ENCODE measurements at places on chromosomes 12 and 14.

GRCh38 chr12:116492703-116493324 lies 66.4 kb upstream of the MAP1LC3B2 start:
- DNase-seq, result no peak

GRCh38 chr14:75090353-75090752 lies 20.9 kb downstream of the ZC2HC1C start:
- DNase-seq, result no peak

GRCh38 chr14:54768501-54769129 lies 134.0 kb downstream of the GCH1 start:
- DNase-seq, result no peak

- no peak for DNase-seq
These were observed 191.4 kb downstream of the PLCZ1 start for GRCh38 chr12:18546399-18546798.

- DNase-seq, result no peak
These were observed 172.8 kb upstream of the PLEKHG7 start for GRCh38 chr12:92529944-92530343.

GRCh38 chr12:128693771-128694170 lies 130.0 kb downstream of the SLC15A4 start:
- DNase-seq, result no peak

GRCh38 chr12:121061831-121062230 lies 22.8 kb upstream of the OASL start:
- DNase-seq, result no peak

DNA sequence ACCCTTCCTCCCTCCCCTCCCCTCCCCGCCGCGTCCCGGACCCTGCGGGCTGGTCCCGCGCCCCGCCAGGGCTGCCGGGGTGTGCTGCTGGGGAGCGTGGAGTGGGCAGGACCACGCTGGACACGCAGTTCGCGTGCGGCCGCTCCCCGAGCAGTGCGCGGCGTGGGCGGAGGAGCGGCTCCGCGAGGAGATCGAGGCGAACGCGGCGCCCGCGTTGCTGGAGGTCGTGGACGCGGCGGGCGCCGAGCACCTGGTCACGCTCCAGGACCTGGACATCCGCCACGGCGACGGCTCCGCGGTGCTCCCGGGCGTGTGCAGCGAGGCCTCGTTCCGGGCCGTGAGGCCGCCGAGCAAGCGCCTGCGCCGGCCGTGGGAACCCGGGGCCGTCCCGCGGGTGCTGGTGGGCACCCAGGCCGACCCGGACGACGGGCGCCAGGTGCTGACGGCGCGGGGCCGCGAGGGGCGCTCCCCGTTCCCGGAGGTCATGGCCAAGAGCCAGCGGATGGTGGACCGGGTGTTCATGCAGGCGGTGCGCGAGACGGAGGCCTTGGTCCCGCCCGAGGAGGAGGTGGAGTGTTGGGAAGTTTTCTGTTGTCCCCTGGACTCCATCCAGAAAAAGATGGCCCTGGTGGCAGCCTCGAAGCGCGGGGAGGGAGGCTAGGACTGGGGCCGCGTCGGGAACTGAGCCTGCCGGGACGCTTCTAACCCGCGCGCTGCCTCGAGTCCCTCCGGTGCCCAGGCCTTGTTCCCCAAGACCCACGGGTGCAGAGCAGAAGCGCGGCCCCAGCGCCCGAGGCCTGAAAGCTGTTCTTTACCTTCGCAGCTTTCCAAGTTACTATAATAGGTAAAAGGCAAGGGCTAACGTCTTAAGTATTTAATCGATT lies 54.7 kb upstream of the EIF5 start:
- no peak for DNase-seq

DNA sequence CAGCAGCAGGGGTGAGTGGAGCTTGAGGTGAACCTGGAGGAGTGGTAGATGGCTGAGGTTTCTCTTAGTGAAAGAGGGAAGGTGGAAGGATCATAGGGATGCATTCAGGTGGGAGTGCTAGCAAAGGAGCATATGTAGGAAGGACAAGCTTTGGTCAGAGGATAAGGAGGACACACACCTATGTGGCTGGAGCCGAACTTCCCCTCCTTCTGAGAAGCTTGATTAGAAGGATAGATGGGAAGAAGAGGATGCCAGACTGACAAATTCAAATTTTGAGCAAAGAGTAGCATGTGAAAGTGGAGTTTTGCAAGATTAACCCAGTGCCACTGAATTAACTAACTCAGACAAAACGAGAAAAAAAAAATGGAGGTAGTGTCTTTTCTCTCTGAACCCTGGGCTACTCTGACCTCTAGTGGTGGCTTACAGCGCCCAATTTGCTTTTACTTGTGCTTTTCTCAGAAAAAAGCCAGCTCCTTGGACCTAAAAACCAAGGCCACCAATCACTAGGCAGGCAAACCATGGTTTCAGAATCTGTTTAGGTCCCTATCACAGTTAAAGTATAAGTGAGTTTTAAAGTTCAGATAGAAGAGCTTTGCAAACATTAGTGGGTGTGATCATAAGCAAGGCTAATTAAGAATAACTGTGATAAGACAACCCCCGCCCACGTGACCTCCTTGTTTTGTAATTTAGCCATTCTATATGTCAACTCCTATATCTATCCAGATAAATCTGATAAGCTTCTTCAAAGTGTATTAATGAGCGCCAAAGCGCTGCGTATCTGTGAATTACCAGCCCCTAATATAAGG lies 15.5 kb downstream of the EMP1 start:
- peak; percentile 57 for DNase-seq

GRCh38 chr14:56857216-56857615 lies 46.9 kb upstream of the OTX2 start:
- no peak for DNase-seq

- DNase-seq, result no peak
These were observed 82.9 kb upstream of the RIN3 start for GRCh38 chr14:92430686-92431085.

DNA sequence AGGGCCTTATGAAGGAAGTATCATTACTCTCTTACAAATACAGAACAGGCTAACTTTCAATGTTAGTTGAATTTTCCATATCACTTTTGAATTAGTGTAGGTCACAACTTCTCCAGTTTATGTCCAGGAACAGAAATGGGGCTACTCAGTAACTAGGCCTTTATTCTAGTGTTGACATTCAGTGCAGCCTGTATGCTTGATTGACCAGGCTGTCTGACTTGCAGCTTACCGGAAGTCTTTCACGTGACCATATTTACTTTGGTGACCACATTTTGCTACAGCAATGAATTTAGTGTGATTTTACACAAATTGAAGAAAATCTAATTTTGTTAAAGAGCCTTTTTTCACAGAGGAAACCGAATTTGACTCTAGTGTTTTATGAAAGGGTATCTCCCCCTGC lies 12.4 kb downstream of the MTERF2 start:
- no peak for DNase-seq

DNA sequence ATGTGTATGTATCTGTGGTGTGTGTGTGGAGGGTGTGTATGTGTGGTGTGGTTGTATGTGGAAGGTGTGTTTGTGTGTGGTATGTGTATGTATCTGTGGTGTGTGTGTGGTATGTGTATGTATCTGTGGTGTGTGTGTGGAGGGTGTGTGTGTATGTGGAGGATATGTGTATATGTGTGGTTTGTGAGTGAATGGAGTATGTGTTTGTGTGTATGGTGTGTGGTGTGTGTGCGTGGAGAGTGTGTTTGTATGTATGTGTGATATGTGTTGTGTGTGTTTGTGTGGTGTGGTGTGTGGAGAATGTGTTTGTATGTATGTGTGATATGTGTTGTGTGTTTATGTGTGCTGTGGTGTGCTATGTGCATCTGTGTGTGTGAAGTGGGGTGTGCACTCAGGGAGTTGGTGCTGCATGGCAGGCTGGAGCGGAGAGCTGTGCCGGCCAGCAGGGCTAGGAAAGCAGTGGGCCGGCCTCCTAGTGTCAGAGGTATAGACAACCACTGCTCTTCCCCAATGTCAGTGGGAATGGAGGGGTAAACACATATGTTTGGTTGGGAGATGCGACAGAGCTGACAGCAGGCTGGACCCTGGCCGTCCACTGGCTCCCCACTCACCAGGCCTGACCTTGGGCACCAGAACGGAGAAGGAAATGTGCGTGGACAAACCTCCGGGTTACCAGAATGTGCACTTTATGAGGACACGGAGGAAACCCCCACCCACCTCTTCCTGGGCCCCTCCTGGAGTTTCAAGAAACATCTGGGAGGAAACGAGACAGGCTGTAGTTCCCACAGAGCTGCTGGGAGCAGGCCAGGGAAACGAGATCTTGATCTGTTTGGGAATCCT lies 60.7 kb downstream of the CLMN start:
- DNase-seq, result no peak

DNA sequence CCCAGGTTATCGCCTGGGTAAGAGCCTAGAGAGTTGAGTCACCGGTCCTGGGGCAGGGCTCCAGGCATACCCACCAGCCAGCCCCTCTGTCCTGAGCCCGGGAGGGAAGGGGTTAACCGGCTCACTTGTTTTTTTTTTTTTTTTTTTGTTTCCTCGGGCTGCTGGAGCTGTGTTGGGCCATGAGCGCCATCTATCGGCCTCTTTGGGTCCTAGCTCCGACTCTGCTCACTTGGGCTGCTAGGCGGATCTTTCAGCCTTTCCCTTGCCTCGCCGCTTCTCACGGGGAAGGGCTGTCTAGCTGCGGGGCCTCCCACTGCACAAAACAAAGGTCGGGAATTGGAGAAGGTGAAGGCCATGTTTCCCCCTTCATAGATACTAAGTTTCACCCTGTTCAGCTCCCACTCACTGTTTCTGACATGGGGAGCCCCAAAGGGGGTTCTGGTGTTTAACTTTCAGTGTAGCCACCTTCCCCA lies 2.8 kb upstream of the SMUG1 start:
- peak; percentile 73 for DNase-seq

DNA sequence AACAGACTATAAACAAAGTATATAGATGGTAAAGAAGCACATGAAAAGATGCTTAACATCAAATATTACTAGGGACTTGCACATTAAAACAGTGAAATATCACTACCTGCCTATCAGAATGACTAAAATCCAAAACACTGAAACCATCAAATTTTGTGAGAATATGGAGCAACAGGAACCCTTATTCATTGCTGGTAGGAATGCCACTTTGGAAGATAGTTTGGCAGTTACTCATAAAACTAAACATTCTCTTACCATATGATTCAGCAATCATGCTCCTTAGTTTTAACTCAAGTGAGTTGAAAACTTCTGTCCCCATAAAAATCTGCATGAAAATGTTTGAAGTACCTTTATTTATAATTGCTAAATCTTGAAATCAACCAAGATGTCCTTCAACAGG lies 297.6 kb downstream of the DAD1 start:
- no peak for DNase-seq

- DNase-seq, result no peak
These were observed 32.1 kb downstream of the GPHN start for GRCh38 chr14:66540038-66540437.

DNA sequence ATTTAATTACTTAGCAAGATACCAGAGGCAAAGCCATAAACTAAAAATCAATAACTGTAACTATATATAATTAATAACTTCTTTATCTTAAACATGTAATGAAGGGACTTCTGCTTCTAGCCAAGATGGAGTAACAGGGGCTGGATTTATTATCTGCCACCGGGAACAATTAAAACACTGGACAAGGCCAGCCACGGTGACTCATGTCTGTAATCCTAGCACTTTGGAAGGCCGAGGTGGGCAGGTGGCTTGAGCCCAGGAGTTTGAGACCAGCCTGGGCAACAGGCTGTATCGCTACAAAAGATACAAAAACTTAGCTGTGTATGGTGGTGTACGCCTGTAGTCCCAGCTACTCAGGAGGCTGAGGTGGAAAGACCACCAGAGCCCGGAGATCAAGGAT lies 113.6 kb downstream of the TAOK3 start:
- DNase-seq, result no peak

GRCh38 chr12:28107679-28108078 lies 82.6 kb upstream of the CCDC91 start:
- DNase-seq, result no peak

DNA sequence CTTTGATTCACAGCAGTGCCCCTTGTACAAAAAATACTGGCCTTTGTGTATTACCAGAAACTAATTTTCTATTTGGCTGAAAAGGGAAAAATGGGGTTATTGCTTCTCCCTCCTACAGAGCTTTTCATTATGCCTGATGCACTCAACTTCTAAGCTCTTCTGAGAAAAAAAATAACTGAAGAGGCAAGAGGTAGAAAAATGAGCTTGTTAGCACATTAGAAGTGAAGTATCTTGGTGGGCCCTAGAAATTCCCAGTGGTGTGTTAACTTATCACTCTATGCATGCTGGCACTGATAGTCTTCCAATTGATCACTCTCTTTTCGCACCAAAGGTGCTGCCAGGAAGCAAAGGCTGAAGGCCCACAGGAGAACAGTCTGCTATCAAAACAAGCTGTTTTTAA lies 17.1 kb downstream of the INSM2 start:
- no peak for DNase-seq

DNA sequence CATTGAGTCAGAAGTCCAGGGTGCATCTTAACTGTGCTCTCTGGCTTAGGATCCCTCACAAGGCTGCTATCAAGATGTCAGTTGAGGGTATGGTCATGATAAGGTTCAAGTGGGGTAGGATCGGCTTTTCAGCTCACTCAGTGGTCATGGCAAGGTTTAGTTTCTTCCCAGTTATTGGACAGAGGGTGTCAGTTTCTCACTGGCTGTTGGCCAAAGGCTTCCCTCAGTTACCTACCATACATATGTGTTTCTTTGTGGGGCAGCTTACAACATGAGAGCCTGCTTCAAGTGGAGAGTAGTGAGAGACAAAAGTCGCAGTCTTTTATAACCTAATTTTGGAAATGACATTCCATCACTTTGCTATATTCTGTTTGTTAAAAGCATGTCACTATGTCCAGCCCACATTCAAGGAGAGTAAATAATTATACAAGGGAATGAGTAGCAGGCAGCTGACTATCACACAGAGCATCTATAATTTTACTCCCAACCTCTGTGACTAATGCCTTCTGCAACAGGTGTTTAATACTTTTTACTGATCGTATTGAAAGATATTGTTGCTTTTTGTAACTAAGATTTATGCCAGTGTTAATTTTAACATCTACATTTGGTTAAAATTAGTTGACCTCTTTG lies 572.8 kb upstream of the FBXO33 start:
- no peak for DNase-seq

DNA sequence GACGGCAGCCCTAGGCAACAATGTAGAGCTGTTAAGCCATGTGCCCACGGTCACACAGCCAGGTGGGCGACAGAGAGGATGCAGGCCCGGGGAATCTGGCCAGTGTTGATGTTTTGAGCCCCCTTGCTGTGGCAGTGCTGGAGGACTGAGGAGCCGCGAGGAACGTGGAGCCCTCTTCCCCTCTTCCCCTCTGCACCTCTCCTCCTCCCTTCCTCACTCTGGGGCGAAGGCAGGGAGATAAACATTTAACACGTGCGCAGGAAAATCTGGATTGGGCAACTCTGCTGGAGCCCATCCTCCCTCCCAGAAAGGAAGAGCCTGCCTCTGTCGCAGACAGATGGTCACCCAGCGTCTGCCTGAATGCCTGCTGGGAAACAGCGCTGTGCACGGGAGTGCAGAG lies 376.8 kb downstream of the FUT8 start:
- DNase-seq, result no peak

DNA sequence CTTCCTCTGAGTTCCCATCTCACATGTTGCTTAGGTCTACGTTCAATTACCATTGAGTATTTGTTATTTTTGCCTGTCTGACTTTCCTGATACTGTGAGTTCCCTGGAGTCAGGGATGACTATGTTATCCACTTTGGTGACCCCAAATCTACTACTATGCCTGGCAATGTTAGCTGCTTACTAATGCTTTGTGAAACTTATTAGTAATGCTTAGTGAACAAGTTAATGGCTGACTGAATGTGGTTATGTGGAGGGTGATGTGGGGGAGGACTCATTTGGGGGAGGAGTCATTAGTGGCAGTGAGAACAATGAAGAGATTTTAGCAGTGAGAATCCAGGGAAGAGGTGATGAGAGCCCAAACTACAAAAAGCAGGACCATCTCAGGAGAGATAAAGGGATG lies 121.6 kb downstream of the KTN1 start:
- no peak for DNase-seq

- DNase-seq, result no peak
These were observed 511.7 kb downstream of the TMTC2 start for GRCh38 chr12:83198291-83199015.
